ENCODE measurements at places on chromosomes 5 and 9.

GRCh38 chr9:77563174-77563573 is 84.9 kb downstream of the GNA14 start:
- H3K4me3 ChIP-seq = no peak overlapping the region
- no peak for DNase-seq
- H3K27ac ChIP-seq = no peak overlapping the region
- H3K4me1 ChIP-seq = no peaks in the 10 kb centered on the region

GRCh38 chr5:137727623-137728022 is 8.3 kb downstream of the KLHL3 start:
- H3K27ac ChIP-seq = no peak overlapping the region
- H3K4me1 ChIP-seq = no peaks in the 10 kb centered on the region
- no peaks in the 10 kb centered on the region for H3K36me3 ChIP-seq
- no peaks in the 10 kb centered on the region for H3K27me3 ChIP-seq
- no peak for DNase-seq

DNA sequence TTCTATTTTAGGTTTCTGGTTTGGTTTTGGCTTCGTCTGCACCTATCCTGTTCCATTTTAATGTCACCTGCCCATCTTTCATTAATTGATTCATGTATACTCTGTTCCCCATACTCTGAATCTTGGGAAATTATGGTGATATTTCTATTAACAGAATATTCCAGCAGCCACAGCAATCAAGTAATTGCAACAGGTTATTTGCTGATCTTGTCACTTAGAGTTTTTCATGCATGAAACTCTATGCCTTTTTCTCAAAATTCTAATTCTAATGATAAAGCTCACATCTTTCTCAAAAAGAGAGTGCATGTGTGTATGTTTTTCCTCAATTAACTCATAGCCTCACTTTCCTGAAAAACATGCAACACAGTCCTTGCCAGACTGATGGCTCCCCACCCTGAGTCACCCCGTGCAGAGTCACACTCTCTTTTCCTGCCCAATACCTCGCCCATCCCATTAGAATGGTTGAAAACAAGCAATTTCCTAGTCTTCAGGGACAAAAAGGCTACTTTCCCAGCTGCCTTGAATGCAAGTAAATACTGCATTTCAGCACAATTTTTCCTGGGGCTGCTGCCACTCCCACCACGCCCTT is 15.6 kb downstream of the GFRA3 start:
- no peaks in the 10 kb centered on the region for H3K36me3 ChIP-seq
- H3K4me1 ChIP-seq = no peaks in the 10 kb centered on the region
- H3K27me3 ChIP-seq = no peaks in the 10 kb centered on the region
- H3K4me3 ChIP-seq = no peak overlapping the region
- H3K27ac ChIP-seq = no peak overlapping the region

- no peaks in the 10 kb centered on the region for H3K36me3 ChIP-seq
- H3K27me3 ChIP-seq = no peaks in the 10 kb centered on the region
- H3K4me3 ChIP-seq = no peak overlapping the region
- no peak for DNase-seq
Observed at GRCh38 chr9:69028754-69029153, 6.8 kb upstream of the FXN start.

GRCh38 chr9:76257311-76257710 is 136.9 kb downstream of the RFK start:
- peak; percentile 59 for DNase-seq
- no peak overlapping the region for H3K27ac ChIP-seq

Data from psoas muscle (tissue), 8 donors.